ENCODE measurements at places on chromosomes 7 and 10.
A peak's percentile ranks its signal among the peaks of the same experiment; 100 is the strongest.

- no peak for DNase-seq
Observed at GRCh38 chr7:37510043-37510634, 61.5 kb upstream of the ELMO1 start.

DNA sequence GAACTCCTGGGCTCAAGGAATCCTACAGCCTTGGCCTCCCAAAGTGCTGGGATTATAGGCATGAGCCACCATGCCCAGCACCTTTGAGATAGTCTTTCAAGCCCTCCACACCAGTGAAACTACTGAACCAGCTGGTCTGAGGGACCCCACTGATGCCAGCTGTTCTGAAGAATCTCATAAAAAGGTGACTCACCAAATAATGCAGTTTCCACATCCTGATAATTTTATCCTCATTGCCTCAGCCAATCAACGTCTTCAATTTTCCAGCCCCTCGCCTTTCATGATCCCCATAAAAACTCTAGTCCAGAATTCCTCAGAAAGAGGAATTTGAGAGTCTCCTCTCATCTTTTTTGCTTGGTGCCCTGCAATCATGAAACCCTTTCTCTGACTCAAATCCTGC is 1691.6 kb upstream of the LRRTM3 start:
- DNase-seq: no peak

DNA sequence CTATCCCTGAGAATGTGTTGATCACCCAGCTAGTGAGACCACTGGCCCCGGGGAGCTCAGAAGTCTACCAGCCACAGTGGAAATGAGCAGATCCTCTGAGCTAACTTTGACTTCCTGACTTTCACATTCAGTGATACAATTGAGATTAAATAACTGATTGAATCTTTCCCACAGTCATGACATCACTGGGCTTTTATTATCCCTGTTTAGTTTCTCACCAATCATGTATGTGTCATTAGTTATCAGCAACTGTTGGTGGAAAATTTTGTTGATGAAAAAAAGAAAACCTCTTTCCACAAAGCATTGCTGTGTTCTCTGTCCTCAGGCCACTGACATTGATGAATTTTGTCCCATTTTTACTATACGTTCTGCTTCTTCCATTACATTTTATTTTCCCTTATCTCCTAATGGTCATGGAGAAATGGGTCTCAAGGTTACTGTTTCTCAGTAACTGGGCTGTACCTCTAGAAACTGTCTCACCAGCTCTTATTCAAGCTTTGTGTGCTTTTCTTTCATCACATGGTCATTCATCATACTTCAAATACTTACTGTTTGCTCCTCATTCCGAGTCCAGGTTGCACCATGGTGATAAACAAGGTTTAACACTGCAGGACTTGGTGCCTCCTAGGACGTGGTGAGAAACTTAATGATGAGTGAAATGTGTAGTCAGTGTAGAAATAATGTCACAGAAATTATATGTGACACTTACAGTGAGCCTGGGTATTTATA is 304.7 kb downstream of the CDK14 start:
- no peak for DNase-seq

DNA sequence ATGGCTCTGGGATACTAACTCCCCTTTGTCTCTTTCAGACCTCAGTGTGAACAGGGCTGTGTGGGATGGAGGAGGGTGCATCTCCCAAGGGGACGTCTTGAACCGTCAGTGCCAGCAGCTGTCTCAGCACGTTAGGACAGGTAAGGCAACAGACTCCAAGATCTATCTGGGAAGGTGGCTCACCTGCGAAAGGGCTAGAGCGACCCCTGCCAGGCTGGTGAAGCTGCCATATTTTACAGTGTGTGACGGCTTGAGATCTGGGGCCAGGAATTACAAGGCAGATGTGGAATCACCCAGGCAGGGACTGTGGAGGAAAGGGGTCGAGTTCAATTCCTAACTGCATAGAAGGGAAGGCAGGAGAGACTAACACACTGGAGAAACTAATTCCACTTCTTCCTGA is 11.2 kb downstream of the MUC17 start:
- DNase-seq: peak; percentile 1

GRCh38 chr7:145265180-145265579 is 429.3 kb upstream of the TPK1 start:
- DNase-seq: no peak

DNA sequence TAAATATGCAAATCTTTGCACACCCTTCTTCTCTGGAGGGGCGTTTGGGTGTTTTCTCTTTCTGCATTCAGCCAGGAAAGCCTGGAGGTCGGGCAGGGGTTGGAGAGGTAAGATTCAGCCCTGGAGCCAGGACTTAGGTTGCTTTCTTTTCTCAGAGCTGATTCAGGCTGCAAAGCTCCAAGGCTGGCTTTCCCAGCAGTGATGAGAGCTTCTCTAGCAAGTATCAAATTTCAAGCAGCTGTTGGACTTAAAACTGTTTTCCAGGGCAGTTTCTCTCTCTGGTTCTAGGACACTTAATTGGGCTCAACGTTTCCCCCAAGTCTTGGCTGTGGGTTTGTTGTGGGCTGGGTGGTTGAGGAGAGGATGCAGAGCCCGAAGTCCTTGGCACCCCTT is 608 bp downstream of the AKR1B10 start:
- no peak for DNase-seq

GRCh38 chr7:129702761-129703338 is 91.3 kb downstream of the NRF1 start:
- DNase-seq: no peak

DNA sequence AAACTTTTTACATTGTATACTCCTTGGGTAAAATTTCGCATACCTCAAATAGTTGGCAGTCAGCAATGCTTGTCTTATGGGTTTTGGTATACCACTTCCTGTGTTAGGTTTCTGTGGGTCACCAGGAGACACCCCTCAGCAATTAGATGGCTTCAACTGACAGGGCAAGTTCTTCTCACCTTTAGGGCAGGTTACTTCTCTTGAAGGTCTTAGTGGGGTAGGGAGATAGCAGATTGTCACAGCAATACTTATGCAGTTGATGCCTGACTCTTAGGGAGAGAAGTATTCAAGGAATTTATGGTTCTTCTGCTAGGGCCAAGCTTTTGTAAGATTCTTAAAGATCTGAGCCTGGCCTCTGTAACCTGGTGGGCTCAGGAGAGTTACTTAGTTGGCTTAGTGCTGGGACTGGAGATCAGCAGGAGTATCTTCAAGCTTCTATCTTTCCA is 42.9 kb downstream of the MKLN1 start:
- no peak for DNase-seq

GRCh38 chr10:71348850-71349249 is 29.8 kb downstream of the SLC29A3 start:
- DNase-seq: no peak

- no peak for DNase-seq
Observed at GRCh38 chr10:62511656-62512055, 137.5 kb downstream of the ZNF365 start.

DNA sequence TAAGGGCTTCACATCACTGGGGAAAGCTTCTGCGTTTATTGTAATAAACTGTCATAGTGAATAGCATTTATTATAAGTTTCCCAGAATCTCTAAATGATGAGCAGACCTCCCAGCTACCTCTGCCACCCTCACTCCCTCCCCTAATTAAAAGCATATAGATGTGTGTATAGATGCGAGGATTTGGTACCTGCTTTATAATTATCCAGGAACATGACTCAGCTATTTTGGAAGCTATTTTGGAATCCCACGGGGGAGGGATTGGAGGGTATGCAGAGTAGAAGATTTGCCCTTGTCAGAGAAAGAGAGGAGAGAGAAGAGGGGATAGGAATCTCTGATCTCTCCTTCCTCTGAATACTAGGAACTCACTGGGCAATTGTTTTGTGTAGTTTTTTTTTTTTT is 455.3 kb downstream of the ADRA2A start:
- DNase-seq: no peak

- no peak for DNase-seq
Observed at GRCh38 chr7:25663877-25664276, 435.6 kb upstream of the NPVF start.

- no peak for DNase-seq
Observed at GRCh38 chr10:3625959-3626751, 158.9 kb downstream of the KLF6 start.

DNA sequence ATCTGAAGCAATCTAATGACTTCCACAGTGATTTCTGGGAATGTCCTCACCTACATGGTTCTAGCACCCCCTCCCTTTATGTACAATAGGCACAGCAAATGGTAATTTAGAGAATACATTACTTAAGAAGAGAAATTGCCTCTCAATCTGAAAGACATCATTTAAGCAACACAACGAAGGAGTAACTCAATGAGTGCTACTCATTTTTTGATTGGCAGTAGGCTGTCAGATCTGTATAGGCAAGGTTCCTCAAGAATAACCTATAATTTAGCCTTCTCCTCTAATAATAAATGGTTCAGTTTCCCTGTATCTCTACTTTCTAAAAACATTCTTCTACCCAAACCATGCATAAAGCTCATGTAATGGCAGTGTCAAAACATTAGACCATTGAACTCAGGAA is 30.6 kb upstream of the SEMA3C start:
- DNase-seq: no peak

- no peak for DNase-seq
Observed at GRCh38 chr10:127254276-127254675, 57.9 kb upstream of the INSYN2A start.

GRCh38 chr10:124918191-124918830 is 23.6 kb upstream of the ZRANB1 start:
- no peak for DNase-seq

- no peak for DNase-seq
Observed at GRCh38 chr10:132957981-132958882, 15.9 kb upstream of the CFAP46 start.

DNA sequence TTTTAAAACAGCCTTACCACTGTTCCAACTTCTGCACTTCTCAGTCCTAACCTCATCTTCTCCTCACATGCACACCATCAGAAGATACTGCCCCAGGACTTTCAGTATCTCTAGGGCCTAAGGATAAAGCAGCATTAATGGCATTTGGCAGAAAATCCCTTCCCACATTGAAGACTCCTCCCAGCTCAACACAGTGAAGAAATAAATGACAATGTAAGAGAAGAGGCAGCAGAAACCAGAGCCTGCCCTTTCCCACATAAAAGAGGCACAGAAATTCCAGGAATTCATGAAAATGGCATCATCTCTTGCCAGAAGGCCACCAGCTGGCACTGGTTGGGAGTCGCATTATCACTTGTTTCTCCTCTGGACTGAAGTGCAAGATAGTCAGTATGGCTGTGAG is 3.7 kb downstream of the GCC1 start:
- no peak for DNase-seq

DNA sequence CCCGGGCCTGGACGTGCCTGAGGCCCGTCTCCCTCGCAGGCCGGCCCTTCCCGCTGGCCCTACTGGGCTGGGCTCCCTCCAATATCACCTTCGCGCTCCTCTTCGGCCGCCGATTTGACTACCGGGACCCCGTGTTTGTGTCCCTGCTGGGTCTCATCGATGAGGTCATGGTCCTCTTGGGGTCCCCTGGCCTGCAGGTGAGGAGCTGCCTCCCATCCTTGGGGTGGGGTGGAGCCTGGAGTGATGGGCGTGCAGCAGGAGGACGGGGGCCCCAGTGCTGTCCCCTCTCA is 2.1 kb downstream of the CYP2W1 start:
- DNase-seq: no peak

- DNase-seq: no peak
Observed at GRCh38 chr10:86446440-86446839, 75.2 kb downstream of the WAPL start.

- no peak for DNase-seq
Observed at GRCh38 chr7:20834656-20835055, 48.0 kb upstream of the SP8 start.

GRCh38 chr10:132363921-132364593 is 32.1 kb downstream of the LRRC27 start:
- DNase-seq: no peak

DNA sequence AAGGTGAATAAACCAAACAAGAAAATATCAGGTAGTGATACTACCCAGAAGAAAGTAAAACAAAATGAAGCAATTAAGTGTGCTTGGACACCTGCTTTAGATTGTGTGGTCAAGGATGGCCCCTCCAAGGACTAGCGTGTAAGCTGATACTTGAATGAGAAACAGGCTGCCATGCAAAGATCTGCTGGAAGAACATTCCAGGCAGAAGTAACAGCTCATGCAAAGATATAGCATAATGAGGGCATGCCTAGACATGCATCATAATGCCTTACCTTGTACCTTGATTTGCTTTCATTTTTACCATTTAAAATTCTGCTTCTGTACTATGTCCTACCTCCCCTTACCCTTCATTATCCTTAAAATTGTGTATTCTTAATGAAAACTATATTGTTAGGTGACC is 74.8 kb upstream of the HDAC9 start:
- no peak for DNase-seq

GRCh38 chr7:1512781-1513656 is 8.8 kb upstream of the INTS1 start:
- no peak for DNase-seq

DNA sequence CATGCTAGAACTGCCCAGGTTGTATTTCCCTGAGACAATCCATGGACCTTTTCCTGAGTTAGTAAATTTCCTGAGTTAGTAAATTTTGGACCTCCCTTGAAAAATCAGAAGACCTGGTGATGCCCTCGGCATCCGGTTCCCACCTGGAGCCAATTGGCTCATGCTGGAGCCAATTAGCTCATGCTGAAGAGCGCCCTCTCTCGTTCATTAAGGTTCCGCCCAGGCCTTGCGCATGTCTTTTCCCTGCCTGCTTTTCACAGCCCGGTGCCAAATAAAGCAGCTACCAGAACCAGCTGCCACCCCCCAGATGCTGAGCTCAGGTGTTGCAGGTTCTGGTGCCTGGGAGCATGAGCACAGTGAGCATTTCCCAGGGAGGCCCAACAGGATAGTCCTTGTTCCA is 96.2 kb downstream of the APBB1IP start:
- DNase-seq: no peak

DNA sequence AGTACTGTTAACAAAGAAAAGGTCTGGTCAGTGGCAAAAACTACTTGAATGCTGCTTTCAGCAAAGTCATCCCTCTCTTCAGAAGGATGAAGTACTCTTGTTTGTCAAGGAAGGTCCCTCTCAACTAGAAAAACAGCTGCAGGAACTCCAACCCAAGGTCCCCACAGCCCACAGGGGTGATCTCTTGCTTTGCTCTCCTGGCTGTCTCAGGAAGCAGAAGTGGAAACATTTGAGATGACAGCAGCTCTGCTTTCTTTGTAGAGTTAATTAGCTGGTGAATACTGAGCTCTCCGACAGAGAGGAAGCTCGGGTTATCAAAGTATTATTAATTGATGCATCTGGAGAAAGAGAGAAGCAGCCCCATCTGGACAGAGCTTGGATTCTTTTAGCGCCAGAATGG is 25.4 kb upstream of the LRGUK start:
- DNase-seq: no peak

DNA sequence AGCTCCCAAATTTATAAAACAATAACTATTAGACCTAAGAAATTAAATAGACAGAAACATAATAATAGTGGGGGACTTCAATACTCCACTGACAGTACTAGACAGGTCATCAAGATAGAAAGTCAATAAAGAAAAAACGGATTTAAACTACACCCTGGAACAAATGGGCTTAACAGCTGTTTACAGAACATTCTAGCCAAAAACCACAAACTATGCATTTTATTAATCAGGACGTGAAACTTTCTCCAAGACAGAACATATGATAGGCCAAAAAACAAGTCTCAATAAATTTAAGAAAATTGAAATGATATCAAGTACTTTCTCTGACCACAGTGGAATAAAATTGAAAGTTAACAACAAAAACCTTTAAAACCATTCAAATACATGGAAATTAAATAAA is 46.4 kb downstream of the ZNF680 start:
- no peak for DNase-seq

GRCh38 chr7:70014472-70015177 is 416.4 kb downstream of the AUTS2 start:
- DNase-seq: no peak

All from NCI-H1105 (cell line).